ENCODE measurements at places on chromosomes 2 and 18.

- no peak for DNase-seq
Measured at GRCh38 chr2:46858702-46859090, 56.9 kb downstream of the MCFD2 start.

DNA sequence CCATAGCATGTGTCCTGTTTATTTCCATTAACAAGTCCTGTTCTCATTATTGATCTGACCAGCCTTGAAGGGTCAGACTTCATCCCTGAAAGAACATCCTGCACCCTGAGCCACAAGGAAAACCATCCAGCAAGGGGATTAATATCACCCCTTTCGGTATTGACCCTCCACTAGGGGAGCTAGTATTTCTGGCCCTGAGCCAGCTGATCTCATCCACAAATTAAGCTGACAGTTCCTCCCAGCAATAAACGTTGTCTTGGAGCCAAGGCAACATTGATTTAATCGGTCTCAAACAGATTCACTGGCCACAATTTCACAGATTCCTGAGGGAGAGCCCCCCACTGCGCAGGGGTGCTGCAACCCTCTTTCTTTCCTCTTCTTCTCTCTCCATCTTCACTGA is 353.1 kb upstream of the FANCL start:
- DNase-seq, result no peak

GRCh38 chr2:24511894-24512293 is 20.8 kb downstream of the NCOA1 start:
- DNase-seq, result no peak

GRCh38 chr2:239329972-239330572 is 70.7 kb downstream of the HDAC4 start:
- no peak for DNase-seq

DNA sequence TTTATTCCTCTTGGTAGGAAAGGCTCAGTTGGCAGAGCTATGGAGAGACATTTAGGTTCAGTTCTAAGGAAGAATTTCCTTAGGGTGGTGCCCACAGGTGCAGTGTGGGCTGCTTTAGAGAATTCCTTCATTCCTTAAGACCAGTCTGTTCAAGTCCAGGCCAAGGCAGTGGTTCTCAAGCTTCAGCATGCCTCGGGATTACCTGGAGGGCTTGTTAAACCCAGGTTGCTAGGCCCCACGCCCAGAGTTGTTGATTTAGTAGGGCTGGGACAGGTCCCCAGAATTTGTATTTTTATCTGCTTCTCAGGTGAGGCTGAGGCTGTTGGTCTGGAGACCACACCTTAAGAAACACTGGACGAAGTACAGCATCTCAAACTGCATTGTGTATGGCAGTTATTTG is 68.9 kb downstream of the CERS6 start:
- DNase-seq, result no peak

DNA sequence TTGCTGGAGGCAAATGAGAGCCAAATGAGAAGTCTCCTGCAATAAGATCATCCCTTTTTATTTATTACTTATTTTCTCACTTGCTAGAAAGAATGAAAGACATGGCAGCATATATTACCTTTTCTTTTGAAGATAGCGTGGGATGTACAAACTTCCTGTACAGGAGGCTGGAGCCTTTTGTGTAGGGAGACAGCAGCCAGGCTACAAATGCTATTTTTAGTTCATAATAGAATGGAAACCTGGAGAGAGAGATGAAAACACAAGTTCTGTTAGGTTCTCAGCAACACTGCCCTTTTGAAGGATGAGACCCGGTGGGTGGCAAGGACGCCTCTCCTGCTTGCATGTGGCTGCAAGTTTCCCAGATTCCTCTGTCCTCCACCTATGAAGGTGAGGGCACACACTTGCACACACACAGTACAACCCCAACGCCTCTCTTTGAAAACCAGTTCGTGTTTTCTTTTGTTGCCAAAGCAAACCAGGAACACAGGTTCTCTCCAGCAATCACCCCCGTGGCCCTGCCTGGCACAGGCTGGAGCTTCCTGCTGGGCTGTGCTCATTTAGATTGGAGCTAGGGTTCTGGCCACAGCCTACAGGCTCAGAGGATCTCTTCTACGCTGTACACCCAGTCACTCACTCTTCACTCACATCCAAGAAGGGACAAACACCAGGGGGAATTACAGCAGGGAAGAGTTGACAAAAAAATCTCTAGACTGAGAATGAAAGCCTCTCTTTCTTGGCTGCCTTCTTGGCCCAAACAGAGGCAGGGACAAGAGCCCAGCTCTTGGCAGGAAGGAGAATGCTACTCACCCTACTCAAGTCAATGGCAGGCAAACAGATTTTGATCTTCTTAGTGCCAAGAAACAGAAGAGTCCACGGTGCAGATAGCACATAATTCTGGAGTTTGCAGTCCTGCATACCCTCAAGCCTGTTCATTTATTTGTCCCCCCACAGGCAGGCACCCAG is 55.6 kb downstream of the MRPL35 start:
- DNase-seq, result no peak

GRCh38 chr2:12501469-12502158 is 215.1 kb upstream of the TRIB2 start:
- DNase-seq, result no peak

- DNase-seq, result no peak
Measured at GRCh38 chr2:184620367-184620766, 22.0 kb downstream of the ZNF804A start.

GRCh38 chr18:50654658-50655550 is 95.0 kb downstream of the MAPK4 start:
- DNase-seq, result no peak

- no peak for DNase-seq
Measured at GRCh38 chr2:176242276-176242675, 27.0 kb upstream of the MTX2 start.

DNA sequence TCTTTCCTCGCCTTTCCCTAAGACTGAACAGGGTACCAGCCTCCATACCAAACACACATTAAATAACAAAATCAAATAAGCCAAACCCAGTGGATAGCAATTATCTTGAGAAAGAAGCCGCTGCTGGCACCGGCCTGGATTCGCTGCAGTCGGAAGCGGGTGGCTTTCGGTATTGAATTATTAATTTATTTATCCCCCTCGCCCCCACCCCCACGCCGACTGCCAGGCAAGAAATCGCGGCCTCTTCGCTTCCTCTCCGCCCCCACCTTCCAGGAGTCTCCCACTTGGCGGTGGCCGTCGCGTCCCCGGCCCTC is 370 bp upstream of the ZNF804A start:
- DNase-seq, result no peak

DNA sequence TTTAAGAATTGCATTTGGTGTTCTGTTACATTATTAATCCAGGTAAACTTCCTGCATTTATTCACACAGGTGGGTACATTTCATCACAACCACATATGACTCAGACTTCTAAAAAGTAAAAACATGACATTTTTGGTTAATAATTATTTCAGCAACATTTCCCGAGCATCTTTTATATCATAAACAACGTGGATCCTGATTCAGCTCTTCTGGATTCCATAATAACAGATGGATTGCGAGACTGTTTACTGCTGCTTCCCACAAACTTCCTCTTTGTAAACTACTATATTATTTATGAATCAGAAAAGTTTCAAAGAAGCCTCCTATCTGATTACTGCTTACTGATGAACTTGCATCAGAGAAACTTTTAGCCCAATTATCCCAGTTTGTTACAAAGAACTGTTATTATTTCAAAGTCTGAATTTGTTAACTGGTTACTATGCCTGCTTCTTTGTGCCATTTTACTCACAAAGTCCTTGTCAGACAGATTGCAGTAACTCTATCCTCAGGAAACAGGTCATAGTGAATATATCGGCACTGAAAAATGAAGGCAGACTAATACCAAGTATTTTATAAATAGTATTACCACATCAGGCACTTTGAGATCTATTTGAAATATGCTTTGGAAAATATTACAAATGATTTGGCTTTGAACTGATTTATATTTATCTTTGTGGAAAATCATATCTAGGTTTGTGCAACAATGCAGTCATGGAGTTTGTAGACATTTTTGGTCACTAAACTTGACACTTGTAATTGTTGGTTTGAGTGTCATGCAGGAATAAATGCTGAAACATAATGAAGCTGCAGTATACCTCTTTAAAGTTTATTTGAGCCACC is 511.6 kb downstream of the PLCL1 start:
- no peak for DNase-seq

GRCh38 chr2:134718023-134718816 is 580 bp downstream of the TMEM163 start:
- no peak for DNase-seq

GRCh38 chr2:29834036-29834540 is 87.3 kb downstream of the ALK start:
- DNase-seq, result no peak

- peak; percentile 95 for DNase-seq
Measured at GRCh38 chr2:235263205-235264120, 230.4 kb upstream of the AGAP1 start.

GRCh38 chr2:31558401-31559295 is 22.1 kb downstream of the SRD5A2 start:
- no peak for DNase-seq

All from NCI-H460 (cell line).